ENCODE measurements at places on chromosomes 5 and 9.

- no peak for DNase-seq
These were observed 2.5 kb downstream of the OR13F1 start for GRCh38 chr9:104506565-104506964.

- no peak for DNase-seq
These were observed 309.9 kb upstream of the PANK3 start for GRCh38 chr5:168889039-168889438.

GRCh38 chr9:69965416-69966145 lies 78.1 kb upstream of the MAMDC2 start:
- DNase-seq = no peak

DNA sequence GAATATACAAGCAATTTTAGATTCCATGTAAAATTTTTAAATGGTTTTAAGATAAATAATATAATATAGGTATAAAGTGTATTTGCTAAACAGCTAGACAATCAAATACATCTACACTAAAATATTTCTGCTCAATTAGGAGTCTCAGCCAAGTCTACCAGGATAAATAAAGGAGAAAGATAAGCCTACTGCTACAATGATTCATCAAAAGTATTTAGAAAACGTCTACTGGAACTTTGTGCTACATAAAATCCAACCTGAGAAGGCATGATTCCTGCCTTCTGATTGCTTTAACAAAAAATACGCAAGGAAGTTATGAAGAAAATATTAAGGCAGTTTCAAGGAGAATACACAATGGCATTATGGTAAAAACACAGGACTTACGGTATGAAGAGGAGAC lies 570.6 kb downstream of the EFNA5 start:
- peak; percentile 41 for DNase-seq

DNA sequence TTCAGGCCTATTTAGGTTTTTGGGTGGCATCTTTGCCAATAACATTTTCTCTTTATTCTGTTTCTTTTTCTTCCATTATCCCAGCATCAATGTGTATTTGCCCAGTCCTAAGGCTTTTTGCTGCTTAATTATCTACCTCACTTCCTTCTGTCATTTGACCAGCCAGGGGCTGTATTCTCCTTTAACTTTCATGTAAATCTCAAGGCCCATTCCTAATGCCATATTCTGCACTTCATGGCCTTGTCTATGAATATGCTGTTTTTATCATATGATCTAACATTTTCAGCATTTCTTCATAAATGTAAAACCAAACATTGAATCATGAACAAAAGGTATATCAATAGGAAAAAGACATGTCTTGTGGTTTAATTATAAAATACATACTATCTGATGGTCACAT lies 108.7 kb downstream of the SSBP2 start:
- DNase-seq = no peak

Data from fibroblast of lung (primary cell).